ENCODE measurements at places on chromosomes 11 and 22. TPM values are rescaled to one million over a fixed set of nuclear protein-coding genes. Genes with fewer than 3 reads are reported as not detected.

DNA sequence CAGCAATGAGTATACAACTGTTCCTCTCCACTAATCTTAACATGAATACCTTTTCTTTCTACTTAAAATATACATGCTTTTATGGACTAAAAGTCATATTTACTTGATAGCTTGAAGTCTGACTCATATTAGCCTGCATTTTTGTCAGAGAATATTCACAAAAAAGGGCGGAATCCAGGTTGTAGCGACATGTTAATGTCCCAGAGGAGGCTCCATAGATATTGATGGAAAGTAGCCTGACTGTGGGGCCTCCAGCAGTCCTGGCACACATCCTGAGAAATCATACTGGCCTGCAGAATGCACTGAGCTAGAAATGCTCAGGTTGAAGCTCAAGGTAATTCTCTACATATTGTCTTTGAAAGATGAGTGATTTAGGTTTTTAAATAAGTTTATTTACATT is 1051.1 kb downstream of the NTM start:
- H3K36me3 ChIP-seq, result no peaks in the 10 kb centered on the region
- no peaks in the 10 kb centered on the region for H3K4me1 ChIP-seq
- no peak for DNase-seq
- no peak overlapping the region for H3K4me3 ChIP-seq

The CDC42BPG gene
- 1.8 TPM for polyA plus RNA-seq

The STK33 gene
- 12.9 TPM for polyA plus RNA-seq

The C11orf21 gene
- not detected for polyA plus RNA-seq

The FAM111B gene
- 28.2 TPM for polyA plus RNA-seq

Measured in GM23338 (cell line).